Pulmonary artery endothelial cell (primary cell): ENCODE measurements at places on chromosomes 12 and 14.

GRCh38 chr14:68574906-68575305 is 218.0 kb downstream of the ZFP36L1 start:
- DNase-seq = no peak

DNA sequence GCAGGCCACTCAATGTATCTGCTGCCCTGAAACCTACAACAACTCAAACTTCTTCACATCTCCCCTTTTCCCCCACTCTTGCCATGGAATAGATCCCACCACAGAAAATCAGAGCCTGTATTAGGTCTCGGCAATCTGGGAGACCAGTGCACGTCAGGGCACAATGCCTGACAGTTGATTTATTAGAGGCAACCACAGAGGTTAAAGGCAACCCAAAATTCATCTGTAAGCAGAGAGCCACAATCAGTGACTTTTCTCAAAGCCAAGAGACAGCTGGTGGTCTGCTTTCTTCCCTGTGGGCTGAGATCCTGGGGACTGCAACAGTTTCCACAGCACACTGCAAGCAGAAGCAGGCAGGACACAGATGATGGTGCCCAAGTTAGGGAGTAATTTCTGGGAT is 169.0 kb upstream of the NTF3 start:
- no peak for DNase-seq

DNA sequence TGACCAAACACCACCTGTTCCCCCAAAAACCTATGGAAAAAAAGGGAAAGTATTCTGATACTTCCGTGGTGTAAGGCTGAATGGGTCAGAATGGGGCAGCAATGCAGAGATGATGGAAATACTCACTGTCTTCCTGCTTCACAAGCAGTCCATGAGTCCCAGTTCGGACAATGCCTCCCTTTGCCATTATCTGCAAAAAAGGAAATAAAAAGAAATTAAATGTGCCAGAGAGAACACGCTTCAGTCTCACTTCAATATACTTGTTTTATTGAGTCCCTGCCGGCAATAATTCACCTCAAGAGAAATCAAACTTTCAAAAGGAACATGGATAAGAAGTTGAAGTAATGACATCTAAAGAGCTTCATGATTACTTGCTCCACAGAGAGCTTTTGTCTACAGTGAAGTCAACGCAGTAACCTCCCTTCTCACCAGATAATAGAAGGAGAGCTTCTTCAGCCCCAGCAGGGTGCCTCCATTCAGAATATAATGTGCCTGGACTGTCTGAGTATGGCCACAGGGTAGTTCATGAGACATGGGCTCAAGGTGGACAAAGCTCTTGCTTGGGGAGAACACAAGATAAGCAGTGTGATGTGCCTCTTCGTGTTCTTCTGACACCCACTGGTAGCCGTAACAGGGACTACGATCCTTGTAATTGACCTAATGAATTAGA is 14.6 kb downstream of the A2M start:
- DNase-seq = no peak

DNA sequence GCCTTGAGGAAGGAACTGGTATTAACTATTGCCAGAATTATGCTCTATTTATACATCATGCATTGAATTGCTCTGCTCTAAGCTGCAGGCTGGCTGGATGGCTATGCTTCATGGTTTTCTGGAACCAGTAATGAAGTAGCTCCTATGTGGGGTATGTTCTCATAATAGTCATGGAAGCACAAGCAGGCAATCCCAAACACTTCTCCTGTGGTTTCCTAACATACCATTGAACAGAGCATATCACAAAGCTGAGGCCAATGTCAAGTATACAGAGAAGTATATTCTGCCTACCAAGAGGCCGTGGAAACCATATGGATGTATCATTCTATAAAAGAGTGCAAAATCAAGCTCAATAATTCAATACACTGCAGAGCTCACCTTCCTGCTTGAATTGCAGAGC is 1752.4 kb upstream of the FLRT2 start:
- DNase-seq = no peak

DNA sequence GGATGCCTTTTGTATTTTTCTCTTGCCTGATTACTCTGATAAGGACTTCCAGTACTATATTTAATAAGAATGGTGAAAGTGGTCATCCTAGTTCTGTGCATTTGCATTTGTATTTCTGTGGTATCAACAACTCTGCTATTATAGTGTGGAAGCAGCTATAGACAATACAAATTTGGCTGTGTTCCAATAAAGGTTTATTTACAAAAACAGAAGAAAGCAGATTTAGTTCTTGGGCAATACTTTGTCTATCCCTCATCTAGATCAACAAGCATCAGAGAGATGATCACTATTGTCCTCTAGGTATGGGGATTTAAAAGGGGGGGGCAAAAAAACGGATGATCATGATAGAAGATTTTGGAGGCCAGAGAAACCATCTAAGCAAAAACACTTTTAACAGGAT is 19.1 kb upstream of the BTG1 start:
- no peak for DNase-seq

DNA sequence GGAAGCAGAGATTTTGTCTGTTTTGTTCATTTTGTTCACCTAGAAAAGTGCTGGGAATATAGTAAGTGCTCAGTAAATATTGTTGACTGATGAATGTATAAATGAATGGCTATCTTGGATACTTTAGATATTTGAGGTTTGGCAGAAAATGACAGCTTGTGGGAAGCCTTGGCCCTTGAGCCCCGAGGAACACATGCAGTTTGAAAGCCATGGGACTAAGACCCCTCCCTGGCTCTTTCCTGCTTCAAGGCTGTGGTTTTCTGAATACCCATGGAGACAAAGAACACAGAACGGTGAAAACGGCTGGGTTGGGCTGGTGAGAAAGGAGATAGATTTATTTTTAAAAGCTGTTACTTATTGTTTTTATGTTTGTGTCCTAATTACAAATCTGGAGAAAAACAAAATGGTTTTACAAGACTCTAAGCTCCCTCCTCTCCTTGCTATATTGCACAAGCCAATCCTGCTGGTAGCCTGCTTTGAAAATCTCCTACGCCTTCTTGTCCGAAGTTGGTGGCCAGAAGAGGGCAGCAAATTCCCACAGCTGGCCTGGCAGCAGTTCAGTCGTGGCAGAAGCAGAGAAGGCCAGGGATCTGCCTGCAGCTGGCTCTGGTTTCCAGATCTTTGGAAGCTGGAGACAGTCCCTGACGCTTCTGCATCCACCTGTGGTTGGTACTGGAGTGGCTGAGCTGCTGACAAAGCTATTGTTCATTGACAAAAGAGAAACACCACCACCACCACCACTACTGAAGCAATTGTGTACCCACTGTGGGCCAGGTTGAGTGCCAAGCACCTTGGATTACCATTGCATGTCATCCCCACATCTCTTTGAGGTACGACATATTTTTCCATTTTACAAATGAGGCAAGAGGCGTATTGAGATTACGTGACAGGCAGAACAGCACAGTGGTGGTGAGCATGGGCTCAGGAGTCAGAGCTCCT is 5.2 kb upstream of the KRT85 start:
- DNase-seq = peak; percentile 44

GRCh38 chr12:54238531-54238930 is 41.4 kb downstream of the CBX5 start:
- DNase-seq = no peak

DNA sequence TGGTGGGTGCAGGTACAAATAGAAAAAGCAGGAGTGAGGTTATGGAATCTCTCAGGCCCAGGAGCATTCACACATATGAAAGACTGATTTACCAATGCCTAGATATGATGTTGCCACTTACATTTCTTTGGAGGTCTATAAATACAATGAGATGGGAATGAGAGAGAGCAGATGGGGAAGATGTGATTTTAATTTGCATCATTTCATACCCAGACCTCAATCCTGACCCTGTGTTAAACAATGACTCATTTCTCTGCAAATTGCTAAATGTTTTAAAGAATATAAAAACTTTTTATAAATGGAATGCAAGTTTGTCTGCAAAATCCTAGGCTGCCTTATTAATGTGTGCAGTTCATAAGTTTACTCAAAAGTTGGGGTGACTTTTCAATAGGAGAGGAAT is 38.6 kb upstream of the GNG2 start:
- DNase-seq = no peak

- peak; percentile 66 for DNase-seq
Measured at GRCh38 chr14:35878272-35879150, 52.4 kb downstream of the BRMS1L start.

- no peak for DNase-seq
Measured at GRCh38 chr12:47838286-47838931, 18.7 kb upstream of the HDAC7 start.

GRCh38 chr14:65142429-65142828 is 40.1 kb upstream of the MAX start:
- no peak for DNase-seq

- DNase-seq = no peak
Measured at GRCh38 chr12:27984275-27984674, 11.7 kb upstream of the PTHLH start.

- DNase-seq = no peak
Measured at GRCh38 chr14:91918186-91918883, 29.2 kb downstream of the FBLN5 start.

DNA sequence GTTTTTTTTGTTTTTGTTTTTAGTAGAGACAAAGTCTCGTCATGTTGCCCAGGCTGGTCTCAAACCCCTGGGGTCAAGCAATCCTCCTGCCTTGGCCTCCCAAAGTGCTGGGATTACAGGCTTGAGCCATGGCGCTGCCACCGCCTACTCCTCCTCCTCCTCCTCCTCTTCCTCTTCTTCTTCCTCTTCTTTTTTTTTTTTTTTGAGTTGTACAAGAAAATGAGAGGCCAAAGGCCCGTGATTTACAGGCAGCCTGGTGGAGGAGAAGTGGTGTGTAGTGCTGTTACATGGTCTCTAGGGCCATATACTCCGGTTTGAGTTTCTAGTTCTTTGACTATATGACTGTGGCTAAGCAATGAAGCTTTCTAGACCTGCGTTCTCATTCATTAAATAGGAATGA is 29.6 kb upstream of the SPPL3 start:
- no peak for DNase-seq

DNA sequence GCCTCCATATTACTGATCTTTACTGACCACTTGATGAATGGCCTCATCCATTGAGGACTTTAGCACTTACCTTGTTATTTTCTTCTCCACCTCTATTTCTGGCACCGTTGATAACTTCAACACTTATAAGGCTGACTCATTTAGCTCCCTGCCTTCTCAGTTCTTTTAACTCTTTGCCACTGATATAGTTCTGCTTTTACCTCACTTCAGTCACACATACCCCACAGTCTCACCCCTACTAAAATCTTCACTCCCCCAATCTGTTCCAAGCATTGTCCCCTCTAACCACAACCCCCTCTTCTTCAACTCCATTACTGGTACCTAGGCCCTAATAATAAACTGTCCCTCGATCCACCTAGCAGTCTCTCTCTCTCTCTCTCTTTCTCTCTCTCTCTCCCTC is 141.0 kb downstream of the PAH start:
- DNase-seq = no peak

DNA sequence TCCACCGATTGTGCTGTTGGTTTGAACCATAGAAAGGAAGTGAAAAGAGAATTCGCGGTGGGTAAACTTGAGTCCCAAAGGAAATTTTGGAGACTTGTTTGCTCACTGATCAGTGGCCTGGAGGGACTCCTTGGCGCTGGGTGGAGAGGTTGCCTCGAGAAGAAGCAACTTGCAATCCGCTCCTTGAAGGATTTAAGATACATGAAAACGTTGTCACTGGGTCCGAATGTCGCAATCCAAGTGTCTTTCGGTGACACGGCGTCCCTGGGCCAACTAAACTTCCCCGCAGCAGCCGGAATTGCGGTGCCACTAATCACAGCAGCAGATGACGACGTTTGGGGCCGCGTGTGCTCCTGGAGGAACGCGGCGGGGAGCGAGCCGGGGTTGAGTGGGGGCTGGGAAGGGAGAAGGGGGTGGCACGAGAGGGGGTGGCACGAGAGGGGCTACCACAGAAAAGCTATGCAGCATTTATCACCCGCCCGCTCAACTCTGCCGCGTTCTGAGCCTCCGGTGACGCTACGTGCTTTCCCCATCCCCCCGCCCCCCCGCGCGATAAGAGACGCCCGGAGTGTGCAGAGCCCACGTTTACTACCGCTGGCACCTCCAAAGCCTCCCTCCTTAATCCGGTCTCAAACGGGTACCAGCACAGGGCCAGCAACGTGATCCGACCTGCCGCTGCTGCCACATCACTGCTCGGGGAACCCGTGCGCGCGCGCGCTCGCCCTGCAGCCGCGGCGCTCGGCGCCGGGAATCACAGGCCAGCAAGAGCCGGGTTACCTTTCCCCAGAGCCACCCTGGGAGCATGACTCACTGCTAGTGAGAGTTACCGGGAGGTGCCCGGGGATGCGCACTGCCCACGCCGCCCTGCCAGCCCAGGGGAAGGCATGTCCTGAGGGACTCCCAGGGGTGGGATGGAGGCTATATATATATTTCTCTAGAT is 833 bp upstream of the BHLHE41 start:
- DNase-seq = no peak

- no peak for DNase-seq
Measured at GRCh38 chr12:107058190-107058589, 35.2 kb downstream of the CRY1 start.

DNA sequence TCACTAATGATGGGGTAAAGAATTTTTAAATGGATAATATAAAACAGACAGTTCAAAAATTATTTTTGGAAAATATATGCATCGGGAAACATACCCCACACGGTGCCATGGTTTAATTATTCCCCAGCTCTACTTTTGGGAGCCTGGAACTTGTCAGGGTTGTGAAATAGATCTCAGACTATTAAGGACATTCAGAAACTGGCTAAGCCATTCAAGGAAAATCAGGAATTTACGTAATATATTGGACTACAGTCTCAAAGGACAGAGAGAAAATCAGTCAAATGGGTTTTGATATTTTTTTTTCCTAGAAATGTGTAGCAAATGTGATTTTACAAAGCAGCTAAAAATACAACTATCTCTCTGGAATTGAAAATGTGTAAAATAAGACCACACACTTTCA is 57.6 kb upstream of the MON2 start:
- DNase-seq = no peak

GRCh38 chr12:132354982-132355680 is 25.7 kb upstream of the GALNT9 start:
- no peak for DNase-seq

GRCh38 chr14:55126932-55127459 is 2.1 kb upstream of the LGALS3 start:
- DNase-seq = no peak
